ENCODE measurements at places on chromosomes 5 and 9.

GRCh38 chr5:4640795-4641194, 499.3 kb upstream of the ADAMTS16 start:
- DNase-seq, result no peak

DNA sequence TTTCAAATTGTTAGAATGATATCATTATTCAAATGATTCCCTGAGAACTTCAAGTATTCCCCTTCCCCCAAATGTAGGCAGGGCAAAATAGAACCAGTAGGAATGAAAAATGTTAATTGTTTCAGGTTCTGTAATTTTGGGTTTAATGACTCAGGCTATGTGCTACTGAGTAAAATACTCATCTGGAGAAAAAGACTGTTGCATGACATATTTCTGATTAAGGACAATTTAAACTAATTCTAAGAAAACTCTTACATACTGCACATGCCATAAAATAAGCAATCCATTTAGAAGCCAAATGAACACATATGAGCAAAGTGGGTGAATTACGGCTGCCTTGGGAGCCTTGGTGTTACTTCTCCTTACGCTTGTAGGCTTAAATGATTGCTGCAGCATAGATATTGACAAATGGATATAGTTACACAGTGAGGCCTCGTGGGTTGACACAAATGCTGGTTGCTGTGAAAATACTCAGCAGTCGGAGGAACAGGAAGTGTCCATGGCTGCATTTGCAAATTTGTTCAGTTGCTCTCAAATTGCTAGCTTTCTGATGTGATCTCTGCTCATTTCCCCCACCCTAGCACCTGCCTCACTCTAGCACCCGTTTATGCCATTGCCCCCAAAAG, 174.9 kb upstream of the DMAC1 start:
- peak; percentile 72 for DNase-seq

- DNase-seq, result peak; percentile 37
Observed at GRCh38 chr5:135433681-135434426, 13.3 kb downstream of the DCANP1 start.

GRCh38 chr5:146079695-146080373, 25.5 kb downstream of the PLAC8L1 start:
- DNase-seq, result no peak

- peak; percentile 66 for DNase-seq
Observed at GRCh38 chr5:119318256-119318894, 37.4 kb upstream of the TNFAIP8 start.

- no peak for DNase-seq
Observed at GRCh38 chr9:106177216-106177615, 482.9 kb downstream of the TMEM38B start.

DNA sequence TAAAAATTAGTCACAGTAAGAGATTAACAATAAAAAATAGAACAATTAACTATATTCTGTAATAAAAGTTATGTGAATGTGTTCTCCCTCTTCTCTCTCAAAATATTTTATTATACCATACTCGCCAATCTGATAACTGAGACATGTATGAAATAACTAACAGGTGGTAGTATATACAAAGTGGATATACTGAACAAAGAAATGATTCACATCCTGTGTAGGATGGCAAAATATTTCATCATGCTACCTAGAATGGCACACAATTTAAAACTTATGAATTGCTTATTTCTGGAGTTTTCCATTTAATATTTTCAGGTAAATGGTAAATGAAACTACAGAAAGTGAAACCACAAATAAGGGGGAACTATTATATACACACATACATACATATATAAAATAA, 152.5 kb downstream of the RNF180 start:
- no peak for DNase-seq

- DNase-seq, result no peak
Observed at GRCh38 chr9:97445119-97445701, 33.3 kb downstream of the TDRD7 start.

DNA sequence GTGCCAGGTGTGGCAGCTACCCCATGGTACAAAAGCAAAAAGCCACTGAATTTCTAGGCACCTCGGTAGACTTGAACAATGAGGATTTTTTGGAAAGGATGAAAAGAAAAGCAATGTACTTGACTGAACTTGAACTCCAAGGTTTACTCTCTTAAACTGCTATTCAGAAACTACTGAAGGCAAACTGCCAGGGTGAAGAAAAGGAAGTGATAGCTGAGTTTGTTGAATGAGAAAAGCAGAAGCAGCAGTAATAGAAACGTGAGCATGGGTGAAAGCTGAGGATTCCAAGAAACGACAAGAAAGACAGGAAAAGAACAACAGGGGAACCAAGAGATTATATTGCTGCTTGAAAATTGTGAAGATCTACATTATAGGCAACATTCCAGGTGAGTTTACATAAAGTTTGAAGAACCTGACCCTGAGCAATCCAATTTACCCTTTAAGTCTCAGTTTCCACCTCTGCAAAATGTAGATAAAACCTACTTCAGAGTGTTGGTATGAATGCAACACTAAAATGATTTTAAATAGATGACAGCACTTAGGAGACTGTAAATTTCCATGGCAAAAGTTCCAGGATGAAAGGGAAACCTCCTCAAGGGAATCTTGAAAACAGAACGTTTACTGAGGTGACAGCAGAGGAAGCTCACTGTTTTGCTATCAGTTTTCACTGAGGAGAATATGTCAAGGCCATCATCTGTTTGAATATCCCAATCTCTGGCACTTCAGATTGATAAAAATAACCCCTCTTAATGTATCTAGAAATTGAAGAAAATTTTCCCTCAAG, 245.8 kb downstream of the SPATA31D1 start:
- DNase-seq, result no peak
